ENCODE measurements at places on chromosomes 3 and 15.

- no peak for DNase-seq
Observed at GRCh38 chr3:197846491-197846890, 55.4 kb downstream of the LRCH3 start.

DNA sequence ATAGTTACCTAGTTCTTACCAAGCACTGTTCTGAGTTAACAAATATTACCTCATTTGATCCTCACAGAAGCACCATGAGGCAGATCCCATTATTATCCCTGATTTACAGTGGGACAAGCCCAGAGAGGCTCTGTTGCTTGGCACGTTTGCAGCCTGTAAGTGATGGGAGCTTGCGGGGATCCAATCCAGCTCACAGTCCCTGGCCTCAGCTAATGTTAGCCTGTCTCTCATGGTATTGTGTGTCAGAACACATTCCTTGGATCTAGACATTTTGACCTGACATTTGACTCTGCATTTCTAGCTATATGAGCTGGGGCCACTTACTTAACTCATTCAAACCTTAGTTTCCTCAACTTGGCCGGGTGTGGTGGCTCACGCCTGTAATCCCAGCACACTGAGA lies 246.9 kb upstream of the LRTM1 start:
- DNase-seq, result no peak

DNA sequence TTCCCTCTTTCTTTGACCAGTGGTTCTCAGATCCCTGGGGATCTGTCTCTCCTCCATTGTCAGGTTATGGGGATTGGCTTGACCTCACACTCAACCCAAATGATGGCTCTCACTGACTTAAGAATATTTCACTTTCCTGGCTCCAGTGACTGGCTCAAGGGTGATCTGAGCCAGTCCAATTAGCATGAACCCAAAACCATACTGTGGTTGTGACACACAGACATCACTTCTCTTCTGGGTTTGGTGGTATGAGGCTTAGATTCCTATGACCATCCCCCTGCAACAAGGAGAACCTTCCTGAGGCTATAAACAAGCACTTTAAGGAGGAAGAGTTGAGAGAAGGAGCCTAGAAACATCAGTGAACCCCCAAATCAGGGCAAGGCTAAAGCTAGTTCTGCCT lies 85.8 kb downstream of the KCNAB1 start:
- DNase-seq, result no peak

DNA sequence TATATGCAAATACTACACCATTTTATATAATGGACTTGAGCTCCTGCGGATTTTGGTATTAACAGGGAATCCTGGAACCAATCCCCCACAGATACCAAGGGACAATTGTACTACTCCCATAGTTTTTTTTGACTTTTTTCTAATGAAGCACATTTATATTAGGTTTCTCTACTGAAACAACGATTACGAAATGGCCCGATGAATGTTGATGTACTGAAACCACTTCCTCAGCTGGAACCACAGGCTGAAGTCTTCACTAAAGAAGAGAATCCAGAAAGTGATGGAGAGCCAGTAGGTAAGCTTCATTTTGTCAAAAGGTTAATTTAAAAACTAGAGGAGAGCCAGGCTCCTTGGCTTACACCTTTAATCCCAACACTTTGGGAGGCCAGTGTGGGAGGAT lies 121.5 kb upstream of the LRRFIP2 start:
- DNase-seq, result no peak

- peak; percentile 51 for DNase-seq
Observed at GRCh38 chr3:141147657-141148056, 84.0 kb upstream of the PXYLP1 start.

DNA sequence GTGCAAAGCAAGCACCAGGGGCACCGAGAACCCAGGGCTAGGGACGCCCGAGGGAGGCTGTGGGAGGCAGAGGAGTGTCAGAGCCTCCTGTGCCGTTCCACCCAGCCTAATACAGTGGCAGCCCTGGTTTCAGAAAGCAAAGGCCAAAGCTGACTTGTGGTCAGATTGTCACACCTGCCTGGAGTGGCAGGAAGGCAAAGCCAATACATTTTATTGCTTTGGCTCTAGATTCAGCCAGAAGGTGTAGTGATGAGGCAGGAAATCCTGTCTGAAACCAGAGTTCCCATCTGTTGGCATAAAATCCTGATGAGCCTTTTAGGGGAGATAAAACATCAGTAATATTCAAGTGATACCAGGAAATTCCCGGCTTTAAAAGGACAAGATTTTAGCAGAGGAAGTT lies 168.3 kb downstream of the SLCO3A1 start:
- no peak for DNase-seq

- no peak for DNase-seq
Observed at GRCh38 chr3:111246967-111247760, 175.5 kb downstream of the NECTIN3 start.

GRCh38 chr3:105354429-105354828 lies 12.3 kb upstream of the ALCAM start:
- no peak for DNase-seq

GRCh38 chr15:36682101-36682500 lies 102.7 kb downstream of the CDIN1 start:
- no peak for DNase-seq

DNA sequence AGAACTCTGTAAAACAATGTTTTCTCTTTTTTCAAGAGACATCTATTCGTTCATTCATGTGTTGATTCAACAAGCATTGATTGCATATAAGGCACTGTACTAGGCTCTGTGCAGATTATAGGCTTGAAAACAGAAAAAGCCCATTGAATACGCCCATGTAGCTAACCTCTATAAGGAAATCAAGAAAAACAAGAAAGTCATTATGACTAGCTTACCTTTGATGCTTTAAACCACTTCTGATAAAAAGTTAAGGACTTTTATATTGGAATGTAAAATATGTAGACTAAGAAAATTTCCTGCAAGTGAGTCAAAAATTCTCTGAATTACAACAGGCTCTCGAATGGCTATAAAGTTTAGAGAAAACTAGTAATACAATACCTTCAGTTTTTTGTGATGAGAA lies 92.5 kb downstream of the BDH1 start:
- DNase-seq, result no peak

- no peak for DNase-seq
Observed at GRCh38 chr3:124363476-124363875, 366.8 kb upstream of the UMPS start.

- DNase-seq, result no peak
Observed at GRCh38 chr15:69824075-69824876, 273.4 kb downstream of the TLE3 start.

- DNase-seq, result no peak
Observed at GRCh38 chr15:68786753-68787152, 33.9 kb downstream of the ANP32A start.

- no peak for DNase-seq
Observed at GRCh38 chr15:63022663-63023062, 19.9 kb upstream of the TPM1 start.

- DNase-seq, result no peak
Observed at GRCh38 chr3:24062916-24063315, 117.8 kb downstream of the NR1D2 start.

DNA sequence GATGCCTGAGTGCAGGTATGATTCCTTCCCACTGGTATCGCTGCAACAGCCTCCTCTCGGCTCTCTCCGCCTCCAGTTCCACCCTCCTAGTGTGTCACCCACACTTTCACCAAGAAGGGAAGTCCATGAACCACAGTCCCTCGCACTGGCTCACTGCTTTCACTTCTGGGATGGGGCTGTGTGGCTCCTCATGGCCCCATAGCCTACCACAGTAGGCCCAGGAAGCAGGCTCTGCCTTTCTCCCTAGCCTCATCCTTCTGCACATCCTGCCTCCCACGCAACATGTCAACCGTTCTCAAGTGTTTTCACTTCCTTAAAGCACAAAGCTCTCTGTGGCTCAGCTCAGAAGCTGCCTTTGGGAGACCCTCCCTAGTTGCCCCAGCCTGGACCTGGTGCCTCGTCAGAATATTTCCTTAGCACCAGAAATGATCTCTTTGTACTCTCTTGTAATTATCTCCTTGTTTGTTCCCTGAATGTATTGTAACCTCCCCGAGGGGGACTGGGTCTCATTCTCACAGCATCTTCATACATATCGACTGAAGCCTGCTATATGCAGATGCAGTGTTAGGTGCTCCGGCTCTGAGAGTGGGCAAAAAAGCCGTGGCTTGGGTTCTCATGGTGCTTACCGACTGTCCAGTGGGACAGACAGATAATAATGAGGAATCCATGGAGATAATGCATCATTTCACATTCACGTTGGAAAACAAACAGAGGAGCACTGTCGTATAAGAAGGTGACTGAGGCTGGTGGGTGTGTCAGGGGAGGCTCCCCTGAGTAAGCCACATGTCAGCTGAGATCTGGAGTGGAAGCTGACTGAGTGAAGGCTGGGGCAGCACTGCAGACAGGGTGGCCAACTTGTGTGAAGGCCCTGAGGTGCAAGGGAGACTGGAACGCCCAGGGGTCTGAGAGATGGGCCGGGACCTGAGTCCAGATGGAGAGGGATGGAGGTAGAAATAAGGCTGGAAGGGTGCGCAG lies 107.1 kb downstream of the DGKG start:
- peak; percentile 63 for DNase-seq

GRCh38 chr15:61336026-61336638 lies 107.0 kb upstream of the RORA start:
- no peak for DNase-seq

- peak; percentile 80 for DNase-seq
Observed at GRCh38 chr15:64774629-64775493, 528 bp downstream of the RBPMS2 start.

GRCh38 chr3:128366136-128366535 lies 100.6 kb downstream of the DNAJB8 start:
- DNase-seq, result peak; percentile 38

GRCh38 chr3:146637871-146638270 lies 32.7 kb upstream of the PLSCR5 start:
- DNase-seq, result no peak

- no peak for DNase-seq
Observed at GRCh38 chr3:157865352-157866000, 240.7 kb downstream of the SHOX2 start.

GRCh38 chr15:25392806-25393205 lies 46.0 kb downstream of the UBE3A start:
- no peak for DNase-seq

- no peak for DNase-seq
Observed at GRCh38 chr3:80696280-80696679, 928.5 kb upstream of the ROBO1 start.

GRCh38 chr3:171986176-171986575 lies 53.2 kb upstream of the FNDC3B start:
- DNase-seq, result no peak

DNA sequence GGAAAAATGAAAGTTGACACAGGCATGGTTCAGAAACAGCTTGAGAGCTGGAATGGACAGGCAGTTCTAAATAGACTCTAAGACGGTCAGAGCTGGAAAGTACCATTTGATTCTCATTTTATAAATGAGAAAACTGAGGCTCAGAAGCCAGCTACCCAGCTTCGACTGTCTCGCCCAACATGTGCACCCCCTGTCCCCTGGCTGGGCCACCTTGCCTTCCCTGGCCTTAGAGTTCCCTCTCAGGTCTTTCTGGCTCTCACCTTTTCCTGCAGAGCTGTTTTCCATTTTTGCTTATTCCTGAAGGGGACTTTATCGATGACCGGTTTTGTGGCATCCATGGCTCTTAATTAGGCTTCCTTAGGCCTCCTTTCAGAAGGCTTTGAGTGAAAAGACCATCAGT lies 17.3 kb upstream of the DOCK3 start:
- no peak for DNase-seq

GRCh38 chr15:45702041-45702440 lies 67.2 kb downstream of the SQOR start:
- no peak for DNase-seq

DNA sequence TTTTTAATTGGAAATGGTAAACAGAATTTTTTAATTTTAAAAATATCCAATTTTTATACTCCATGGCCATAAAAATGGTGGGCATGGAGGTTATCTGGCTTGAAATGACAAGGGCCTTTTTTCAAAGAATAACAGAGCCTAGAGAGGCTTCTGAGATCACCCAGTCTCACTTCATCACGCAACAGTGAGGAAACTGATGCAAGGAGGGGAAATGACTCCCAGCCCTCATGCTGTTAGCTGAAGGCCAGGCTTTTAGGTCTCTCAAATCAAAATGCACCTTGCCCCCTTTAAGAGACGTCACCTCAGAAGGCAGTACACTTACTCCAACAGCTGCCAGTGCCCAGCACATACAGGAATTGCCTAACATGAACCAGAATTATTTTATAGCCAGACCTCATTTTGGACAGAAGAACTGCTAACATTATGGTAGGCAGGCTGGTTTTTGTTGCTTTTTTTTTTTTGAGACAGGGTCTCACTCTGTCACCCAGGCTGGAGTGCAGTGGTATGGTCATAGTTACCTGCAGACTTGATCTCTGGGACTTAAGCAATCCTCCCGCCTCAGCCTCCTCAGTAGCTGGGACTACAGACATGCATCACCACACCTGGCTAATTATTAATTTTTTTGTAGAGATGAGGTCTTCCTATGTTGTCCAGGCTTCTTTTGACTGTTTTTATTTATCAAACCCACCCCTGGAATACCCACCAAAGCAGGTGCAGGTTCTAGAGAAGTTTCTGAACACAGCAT lies 9.1 kb downstream of the RAB43 start:
- DNase-seq, result no peak

DNA sequence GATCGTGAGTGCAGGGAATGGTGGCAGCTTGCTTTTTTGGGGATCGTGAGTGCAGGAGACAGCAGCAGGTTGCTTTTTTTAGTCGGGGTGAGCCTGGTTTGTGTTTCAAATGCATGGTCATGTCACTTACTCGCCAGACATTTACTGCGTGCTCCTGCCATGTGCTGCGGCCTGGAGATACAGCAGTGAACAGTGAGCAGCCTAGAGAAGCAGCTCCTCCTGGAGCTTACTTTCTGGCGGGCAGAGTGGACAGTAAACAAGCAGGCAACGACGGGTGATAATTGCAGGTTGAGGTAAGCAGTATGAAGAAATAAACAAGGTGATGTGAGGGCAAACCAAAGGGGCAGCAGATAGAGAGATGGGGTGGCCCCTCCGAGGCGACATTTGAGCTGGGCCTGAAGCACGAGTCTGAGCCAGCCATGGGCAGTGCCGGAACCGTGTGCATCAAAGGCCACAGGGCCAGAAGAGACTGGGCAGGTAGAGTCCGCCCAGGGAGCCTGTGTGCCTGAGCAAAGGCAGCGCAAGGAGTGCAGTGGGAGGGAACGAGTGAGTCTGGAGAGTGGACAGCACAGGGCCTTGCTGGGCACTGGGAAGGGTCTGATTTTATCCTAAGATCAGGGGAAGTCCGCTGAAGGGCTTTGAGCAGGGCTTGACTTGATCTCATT lies 57.3 kb upstream of the RASA2 start:
- DNase-seq, result no peak

DNA sequence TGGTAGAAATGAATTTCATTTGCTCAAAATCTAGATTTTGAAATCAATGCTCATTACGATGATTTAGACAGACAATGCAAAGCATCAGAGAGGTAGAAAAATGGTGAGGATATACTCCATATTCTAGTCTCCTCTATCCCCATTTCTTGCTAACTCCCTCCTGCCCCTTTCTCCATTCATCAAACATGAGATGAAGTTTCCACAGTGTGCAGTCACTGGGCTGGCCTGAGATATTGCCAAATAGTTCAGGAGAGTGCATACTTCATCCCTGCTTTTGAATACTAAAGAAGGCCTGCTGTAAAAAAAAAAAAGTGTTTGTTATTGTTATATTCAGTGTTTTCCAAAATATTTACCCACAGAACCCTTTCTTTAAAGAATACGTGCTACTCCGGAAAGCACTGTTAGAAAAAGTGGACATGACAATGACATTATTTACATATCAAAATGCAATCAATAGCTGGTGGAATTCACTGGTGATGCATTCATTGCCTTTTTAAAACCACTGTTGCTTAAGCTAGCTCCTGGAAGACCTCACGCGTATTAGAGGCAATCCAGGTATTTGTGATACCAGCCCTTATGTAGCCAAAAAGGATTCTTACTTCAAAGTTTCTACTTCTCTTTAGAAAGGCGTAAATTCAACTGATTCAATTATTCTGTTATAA lies 247.6 kb upstream of the SOX2 start:
- no peak for DNase-seq
